ENCODE measurements at places on chromosomes 2 and 18.

- no peak for DNase-seq
Observed at GRCh38 chr2:75523313-75524275, 37.1 kb downstream of the EVA1A start.

GRCh38 chr2:68980956-68981355 lies 6.5 kb downstream of the GKN1 start:
- no peak for DNase-seq

- DNase-seq = no peak
Observed at GRCh38 chr18:21183670-21184069, 58.4 kb upstream of the GREB1L start.

DNA sequence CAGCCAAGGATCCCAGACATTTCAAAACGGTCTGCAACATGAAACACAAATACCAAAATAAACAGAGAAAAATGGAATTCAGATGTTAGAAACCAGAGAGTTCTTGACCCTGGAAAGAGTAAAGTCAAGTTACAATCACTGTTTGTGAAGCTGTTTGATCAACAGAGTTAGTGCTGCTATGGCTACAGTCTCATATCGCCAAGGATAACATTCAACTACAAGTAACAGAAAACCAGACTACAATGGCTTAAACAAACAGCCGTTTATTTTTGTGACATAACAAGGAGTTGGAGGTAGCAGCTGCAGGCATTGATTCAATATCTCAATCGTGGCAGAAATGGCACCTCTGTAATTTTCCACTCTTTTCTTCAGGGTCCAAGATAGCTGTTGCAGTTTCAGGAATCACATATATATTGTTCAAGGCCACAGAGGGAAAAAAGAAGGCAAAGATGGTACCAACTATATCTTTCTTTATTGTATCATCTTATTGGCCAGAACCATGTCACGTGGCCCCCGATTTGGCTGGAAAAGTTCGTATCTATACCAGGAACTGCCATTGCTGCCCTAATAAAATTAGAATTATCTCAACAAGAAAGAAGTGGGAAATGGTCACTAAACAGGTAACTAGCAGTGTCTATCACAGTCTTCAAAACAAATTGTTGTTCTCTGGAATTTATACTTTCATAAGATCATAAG lies 17.7 kb upstream of the HNRNPLL start:
- no peak for DNase-seq

DNA sequence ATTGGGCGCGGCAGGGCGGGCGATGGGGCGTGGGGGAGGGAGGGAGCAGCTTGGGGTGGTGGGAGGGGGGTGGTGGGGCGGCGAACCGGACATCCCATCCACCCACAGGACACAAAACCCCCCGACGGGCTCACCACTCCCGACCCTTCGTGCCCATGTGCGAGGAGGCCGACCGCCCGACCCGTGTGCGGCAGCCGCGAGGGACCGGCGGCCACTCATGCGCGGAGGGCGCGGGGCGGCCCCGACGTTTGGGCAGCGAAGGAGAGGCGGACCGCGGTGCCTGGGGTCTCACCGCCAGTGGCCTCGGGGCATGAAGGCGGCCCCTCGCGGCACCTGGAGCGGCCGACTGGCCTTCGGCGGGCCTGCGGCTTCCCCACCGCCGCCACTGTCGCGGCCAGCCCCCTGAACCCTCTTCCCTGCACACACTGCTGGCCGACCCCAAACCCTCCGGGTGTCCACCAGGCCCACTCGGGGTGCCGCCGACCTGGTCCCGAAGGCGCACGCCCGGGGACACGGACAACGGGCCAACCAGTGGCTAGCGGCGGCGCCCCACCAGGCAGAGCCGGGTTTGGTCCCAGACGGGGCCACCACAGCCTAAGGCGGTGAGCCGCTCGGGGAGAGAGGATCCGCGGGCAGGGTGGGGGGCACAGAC lies 94.6 kb upstream of the ANKRD30BL start:
- DNase-seq = no peak

GRCh38 chr2:137228566-137228965 lies 463.2 kb downstream of the THSD7B start:
- no peak for DNase-seq

DNA sequence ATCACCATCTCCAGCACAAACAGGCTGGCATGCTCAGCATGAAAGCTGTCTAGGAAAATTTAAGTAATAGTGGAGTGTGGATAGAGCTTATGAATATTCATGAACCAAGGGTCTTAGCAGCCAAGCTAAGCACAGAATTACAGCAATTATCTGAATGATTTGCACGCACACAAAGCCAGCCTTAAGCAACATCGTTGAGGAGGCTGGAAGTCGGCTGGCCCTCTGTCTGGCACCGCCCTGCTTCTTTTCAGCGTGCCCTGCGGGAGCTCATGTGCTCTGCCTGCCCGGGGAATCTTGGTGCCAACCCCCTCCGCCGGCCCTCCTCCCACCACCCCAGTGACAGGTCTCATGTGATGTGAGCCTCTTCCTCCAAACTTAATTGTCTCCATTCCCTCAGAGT lies 540.1 kb downstream of the CMPK2 start:
- no peak for DNase-seq

- DNase-seq = no peak
Observed at GRCh38 chr2:238079874-238080327, 19.1 kb downstream of the SCLY start.

DNA sequence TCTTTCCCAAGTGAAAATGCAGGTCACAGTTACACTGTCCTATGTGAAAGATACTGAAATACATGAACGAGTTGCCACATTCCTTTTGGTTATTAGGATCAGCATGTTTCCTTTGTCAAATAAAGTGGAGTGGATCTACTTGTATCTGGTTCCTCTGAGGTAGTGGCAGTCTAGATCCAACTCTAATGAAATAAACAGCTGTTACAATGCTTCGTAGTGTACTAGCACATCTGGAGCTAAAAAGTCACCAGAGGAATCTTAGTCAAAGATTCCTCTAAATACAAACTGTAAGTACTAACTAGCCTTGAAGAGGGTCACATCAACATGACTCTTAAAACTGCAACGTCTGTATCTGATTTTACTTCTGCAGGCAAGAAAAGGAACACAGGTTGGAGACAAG lies 228.9 kb downstream of the DYM start:
- no peak for DNase-seq

DNA sequence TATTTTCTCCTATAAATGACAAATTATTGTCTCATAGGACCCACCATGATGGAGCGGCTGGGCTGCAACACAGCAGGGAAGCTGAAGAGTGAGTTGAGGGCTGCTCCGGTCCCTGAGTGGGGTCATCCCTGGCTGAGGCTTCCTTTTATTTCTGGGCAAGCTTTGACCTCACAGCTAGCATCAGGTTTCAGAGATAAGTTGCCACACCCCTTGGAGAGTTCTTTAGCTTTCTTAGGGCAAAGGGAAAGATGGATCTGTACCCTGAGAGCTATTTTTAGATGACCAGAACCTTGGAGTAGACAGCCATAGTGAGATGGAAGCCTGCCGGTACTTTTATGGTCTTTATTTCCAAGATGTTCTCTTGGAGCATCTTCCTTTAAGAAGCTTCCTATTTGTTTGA lies 11.5 kb downstream of the MYL1 start:
- no peak for DNase-seq

DNA sequence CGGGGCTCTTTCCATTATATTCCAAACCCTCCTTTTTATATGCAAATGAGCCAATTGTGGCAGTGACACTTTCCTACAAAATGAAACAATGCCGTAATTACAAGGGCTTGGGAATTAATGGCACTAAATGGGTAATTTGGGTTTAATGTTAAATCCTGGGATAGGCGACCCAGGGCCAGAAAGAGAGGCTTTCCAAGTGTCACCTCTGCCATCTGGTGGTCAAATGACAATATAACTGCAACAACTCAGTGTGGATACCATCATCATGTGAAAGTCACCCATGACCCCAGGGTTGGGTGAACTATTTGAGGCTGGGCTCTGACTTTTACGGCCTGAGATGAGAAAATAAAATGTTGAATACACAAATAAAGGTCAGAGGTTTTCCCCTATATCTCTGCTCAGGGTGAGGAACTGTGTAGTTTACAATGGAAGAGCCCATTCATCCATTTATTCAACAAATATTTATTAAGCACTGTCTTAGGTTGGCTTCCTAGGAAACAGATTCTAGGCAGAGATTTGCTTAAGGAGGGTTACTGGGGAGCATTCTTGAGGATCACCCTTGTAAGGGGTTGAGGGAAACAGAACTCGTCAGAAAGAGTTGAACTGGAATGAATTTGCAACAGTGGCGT lies 13.6 kb upstream of the THADA start:
- DNase-seq = no peak

DNA sequence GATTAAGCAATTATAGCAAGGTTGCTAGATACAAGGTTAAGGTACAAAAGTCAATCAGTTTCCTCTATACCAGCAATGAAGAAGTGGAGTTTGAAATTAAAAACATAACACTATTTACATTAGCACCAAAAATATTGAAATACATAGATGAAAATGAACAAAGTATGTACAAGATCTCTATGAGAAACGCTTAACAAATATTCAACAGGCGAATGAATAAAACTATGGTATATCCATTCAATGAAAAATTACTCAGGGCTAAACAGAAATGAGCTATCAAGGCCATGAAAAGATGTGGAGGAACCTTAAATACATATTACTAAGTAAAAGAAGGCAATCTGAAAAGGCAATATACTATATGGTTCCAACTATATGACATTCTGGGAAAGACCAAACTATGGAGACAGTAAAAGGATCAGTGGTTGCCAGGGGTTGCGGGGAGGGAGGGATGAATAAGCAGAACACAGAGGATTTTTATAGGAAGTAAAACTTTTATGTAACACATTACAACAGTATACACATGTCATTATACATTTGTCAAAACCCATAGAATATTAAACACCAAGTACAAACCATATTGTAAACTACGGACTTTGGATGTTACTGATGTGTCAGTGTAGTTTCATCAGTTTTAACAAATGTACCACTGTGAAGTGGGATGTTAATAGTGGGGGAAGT lies 62.1 kb downstream of the RMDN2 start:
- no peak for DNase-seq

- no peak for DNase-seq
Observed at GRCh38 chr2:26532301-26533250, 54.7 kb upstream of the OTOF start.

DNA sequence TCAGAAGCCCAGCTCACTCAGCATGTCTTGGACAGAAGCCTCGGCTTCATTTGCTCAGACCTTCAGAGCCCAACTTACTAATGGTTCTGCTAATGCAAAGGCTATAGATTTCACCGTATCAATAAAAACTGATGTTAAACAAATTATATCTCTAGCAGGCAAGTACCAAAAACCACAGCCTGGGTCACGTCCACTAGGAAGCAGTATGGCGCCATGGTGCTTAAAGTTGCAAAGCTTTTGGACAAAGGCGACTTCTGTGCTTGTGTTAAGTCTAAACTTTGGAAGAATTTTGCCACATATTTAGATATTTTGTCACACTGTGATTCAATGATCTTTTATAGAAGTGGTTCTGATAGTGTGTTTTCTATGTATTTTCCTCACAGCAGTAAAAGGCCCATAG lies 276.8 kb upstream of the PARD3B start:
- no peak for DNase-seq
